RCC 7860 (cell line): ENCODE measurements at places on chromosomes 4 and X.
A peak's percentile ranks its signal among the peaks of the same experiment; 100 is the strongest.

DNA sequence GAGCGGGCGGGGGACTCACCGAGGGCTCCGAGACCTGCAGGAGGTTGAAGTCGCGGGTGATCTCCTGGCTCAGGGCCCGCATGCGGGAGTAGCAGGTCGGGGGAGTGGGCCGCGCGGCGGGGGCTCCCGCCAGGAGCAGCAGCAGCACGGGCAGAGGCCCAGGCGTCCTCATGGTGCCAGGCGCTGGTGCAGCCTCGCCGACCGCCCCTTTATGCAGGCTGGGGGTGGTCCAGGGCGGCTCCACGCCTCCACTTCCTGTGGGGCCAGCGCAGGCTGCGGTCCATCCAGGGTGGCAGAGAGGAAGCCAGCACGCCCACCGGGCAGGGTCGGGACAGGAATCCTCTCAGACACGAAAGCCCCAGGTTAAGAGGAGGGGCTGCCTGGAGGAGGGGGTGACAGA, at the start of gene CYTL1:
Gene CYTL1, minus strand, starts transcription at position 185 of the 400 bp plus-strand sequence. Its CDS starts 13 bp downstream, at position 172.
- DNase-seq: no peak

DNA sequence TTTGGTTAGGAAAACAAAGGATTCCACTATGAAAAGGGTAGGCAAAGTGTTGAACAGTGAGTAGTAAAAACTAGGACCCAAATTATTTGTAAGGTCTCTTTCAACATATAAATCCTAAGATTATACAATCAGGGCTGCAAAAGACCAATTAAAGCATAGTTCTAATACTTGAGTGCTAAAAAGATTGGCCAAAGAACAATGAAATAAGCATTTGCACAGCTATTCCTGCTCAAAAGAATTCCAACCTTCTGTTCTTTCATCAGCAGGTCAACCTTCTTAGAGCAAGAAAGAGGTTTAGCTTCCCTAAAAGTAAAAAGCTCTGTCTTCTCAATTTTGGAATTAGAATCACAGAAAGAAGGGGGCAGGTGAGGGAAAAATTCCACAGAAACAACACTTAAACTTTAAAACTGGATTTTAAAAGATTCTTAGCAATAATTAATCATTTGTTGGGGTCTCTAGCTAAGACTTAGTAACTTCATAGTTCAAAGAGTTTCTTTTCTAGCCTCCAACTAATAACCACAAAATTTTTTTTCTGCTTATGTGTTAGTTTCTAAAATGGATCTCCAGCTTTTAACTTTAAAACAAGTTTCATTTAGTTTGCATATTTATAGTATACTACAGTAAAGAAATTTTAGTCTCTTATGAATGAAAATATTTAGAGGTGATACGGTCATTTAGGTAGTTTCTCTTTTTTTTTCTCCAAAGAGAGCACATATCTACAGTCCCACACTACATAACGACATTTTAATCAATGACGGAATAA, 16.3 kb downstream of the TSPAN5 start:
- no peak for DNase-seq

DNA sequence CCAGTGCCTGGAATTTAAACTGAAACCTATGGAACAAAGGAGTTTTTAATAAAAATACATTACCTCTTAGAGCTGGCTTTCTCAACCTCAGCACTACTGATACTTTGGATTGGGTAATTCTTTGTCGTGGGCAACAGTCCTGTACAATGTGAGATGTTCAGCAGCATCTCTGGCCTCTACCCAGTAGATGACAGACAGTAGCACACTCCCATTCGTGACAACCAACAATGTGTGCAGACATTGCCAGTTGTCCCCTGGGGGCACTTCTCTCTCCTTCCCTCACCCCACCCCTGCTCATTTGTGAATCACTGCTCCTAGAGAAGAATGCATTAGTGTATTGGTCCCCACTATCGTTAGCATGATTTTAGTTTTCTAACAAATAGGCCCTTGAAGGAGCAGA, 16.2 kb downstream of the GPAT3 start:
- DNase-seq: peak; percentile 44

GRCh38 chr4:179097741-179098140, 1655.5 kb upstream of the AGA start:
- no peak for DNase-seq

DNA sequence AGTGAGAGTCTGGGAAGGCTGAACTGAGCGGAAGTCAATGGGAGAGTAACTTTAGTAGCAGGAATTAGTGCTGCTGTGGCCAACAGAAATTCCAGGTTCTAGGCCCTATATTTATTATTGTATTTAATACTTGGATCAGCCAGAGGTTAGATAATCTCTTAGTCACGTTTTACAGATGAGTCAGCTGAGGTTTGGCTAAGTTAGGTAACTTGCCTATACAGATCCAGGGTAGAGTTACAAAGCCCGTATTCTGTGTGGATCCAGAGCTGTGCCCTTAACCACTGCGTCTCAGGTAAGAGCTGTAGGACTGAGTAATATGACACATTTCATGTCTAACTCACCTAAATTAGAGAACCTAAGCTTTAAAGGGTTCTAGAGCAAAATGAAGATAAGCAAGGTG, 20.5 kb downstream of the PSMD10 start:
- peak; percentile 4 for DNase-seq

DNA sequence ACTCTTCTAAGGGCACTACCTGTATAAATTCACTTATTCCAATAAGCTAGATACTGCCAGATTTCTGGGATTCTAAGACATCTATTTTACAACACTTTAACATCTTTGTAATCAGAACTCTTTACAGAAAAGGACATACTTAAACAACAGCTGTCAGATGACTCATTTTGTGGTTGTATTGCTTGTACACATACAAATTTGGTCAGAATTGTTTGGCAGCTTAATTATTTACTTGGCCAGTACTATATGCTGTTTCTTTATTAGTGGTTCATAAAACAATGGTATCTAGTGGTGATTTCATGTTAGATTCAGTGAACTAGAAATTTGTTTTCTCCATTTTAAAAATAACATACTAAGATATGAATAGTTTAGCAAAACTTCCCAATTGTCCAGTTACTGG, 27.2 kb downstream of the PALLD start:
- DNase-seq: peak; percentile 53

DNA sequence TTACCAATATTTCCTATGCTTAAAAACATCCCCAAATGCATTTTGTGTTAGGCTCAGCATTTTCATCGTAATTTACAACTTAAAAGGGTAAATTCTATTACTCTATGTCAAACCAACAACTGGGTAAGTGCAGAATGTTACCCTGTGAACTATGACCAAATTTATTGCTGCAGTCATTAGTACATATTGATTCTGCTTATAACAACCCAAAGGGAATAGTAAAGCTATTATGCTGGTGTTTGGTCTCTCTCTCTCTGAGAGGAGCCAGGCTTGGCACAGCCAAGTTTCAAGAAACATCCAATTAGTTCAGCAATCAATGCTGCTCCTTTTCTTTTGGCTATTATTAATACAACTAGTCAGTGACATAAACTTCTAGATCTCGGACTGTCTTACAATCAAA, 747.7 kb downstream of the CENPC start:
- DNase-seq: no peak

GRCh38 chr4:35760807-35761206, 483.5 kb downstream of the ARAP2 start:
- no peak for DNase-seq

DNA sequence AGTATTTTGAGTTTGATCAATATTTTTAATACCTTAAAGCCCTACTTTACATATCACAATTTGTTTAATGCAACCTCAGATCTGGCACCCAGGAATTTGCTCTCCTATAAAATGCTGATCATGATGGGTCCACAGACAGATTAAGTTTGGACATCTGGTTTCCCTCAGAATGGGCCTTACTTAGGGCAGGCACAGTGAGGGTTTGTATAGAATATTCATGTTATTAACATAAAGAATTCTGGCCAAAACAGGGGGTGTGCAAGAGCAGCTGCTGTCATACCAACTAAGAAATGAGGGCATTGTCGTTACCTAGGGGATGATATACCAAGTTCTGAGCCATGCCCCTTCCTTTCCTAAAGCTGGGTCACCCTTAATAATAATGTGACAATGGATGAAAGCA, 37.5 kb upstream of the CENPU start:
- DNase-seq: no peak

DNA sequence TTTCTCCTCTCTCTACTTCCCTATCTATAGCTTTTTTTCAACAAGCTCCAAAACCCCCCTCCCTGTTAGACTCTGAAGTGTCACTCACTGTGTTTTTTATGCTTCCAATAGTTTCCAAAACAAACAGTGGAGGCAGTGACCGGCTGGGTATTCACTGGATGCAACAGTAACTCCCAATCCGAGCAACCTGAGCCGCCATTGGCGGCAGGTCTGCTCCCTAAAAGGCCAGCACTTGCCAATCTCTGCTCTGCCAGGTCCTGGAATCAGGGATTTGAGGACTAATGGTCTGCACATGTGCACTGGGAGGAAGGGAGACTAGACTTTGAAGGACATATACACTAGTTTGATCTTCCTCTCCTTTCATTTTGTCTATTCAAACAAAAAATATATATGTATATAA, 7.1 kb downstream of the TBX22 start:
- DNase-seq: no peak

DNA sequence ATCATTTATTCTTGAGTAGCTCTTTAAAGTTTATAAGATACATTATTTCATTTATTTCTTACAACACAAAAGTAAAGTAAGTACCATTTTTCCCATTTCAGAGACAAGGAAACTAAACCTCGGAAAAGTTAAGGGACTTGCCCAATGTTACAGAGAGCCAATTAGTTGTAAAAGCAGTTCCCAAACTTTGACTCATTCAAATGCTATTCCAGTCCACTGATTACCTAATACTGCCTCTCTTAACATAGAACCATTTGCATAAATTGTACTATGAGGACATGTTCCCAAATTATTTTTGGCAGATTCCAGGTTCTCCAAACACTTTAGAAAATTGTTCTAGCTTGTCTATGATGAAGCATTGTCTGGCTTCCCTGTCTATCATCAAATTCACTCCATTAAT, 45.6 kb upstream of the GRIA3 start:
- no peak for DNase-seq

- no peak for DNase-seq
Measured at GRCh38 chrX:7154041-7154597, 6.2 kb upstream of the PUDP start.

DNA sequence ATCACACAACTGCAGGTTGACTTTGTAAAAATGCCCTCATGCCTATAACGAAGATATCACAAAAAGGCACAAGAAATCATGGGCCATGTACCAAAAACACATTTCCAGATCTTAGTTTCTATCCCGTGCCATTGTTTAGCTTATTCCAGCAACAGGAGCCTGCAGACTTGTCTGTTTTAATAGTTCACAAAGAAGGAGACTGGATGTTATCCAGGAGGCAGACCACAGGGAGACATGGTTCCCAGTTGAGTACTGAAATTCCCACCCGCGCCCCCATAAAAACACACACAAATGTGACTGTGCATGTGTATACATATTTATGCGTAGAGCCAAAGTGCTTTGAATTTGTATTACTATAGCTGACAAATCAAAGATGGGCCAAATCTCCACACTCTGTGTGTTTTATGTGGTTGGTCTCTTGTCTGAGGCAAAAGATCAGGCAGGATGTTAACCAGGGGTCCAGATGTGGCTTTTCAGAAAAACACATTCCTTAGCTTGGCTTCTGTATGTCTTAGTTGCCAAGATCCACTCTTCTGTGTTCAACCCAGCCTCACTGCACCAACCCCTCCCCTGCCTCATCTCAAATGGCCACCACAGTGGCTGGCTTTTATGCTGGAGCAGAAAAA, 469.2 kb upstream of the DIPK2B start:
- no peak for DNase-seq

- DNase-seq: no peak
Measured at GRCh38 chrX:136168929-136169735, 21.8 kb downstream of the FHL1 start.

GRCh38 chr4:184097241-184097605, 120.5 kb downstream of the ENPP6 start:
- DNase-seq: no peak

- DNase-seq: no peak
Measured at GRCh38 chrX:107522901-107523300, 73.4 kb downstream of the FRMPD3 start.

GRCh38 chrX:17590892-17591740, 146.2 kb upstream of the SCML1 start:
- DNase-seq: peak; percentile 52
